ENCODE measurements at places on chromosomes 13 and 19.
A peak's percentile ranks its signal among the peaks of the same experiment; 100 is the strongest.

- DNase-seq, result no peak
Observed at GRCh38 chr19:14164724-14165493, 28.5 kb upstream of the ASF1B start.

DNA sequence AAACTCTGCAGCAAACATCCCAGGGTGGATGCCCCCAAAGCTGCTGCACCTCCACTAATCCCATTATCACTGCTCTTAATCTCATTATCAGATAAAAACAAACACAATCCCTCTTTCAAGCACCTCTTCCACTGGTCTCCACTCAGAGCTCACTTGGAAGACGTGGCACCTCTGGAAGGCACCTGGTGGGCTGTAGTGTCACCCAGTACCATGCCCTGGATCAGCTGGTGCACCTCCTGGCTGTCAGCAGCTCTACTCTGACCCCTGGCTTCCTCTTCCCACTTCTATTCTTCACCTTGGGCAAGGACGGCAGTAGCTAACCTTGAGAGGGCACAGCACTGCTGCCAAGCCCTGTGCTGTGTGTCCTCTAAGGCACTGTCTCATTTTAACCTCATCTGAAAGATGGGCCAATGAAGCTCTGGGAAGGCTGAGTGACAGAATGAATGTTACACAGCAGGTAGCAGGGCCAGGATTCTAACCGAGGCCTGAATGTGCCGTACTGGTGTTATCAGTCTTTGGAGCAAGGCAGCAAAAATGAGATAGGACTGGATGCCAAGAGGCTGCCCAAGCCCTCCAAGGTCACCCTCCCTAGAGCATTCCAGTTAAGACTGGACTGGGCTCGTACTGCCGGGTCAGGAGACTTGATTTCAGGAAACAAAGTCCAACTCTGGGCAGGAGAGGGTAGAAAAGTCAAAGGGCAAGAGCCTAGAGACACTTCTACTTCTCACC, 7.4 kb downstream of the BRD4 start:
- no peak for DNase-seq

DNA sequence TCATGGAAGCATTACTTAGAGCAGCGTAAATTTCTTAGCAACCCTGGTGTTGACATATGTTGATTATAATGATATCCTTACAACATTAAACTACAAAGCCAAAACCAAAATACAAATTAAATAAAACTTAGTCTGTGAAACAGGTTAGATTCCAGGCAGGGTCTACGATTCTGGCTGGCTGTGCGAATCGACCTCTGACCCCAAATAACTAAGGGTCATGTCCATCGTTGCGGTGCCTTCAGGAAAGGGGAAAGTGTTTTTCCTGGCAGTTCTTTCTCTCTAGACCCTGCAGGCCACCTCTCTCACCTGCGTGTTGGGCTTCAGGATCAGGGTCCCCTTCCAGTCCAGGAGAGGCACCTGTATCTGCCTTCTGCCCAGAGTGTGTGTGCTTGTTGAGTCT, 66.2 kb downstream of the ATP11A start:
- no peak for DNase-seq

GRCh38 chr13:46640843-46641242, 87.9 kb downstream of the LRCH1 start:
- no peak for DNase-seq

DNA sequence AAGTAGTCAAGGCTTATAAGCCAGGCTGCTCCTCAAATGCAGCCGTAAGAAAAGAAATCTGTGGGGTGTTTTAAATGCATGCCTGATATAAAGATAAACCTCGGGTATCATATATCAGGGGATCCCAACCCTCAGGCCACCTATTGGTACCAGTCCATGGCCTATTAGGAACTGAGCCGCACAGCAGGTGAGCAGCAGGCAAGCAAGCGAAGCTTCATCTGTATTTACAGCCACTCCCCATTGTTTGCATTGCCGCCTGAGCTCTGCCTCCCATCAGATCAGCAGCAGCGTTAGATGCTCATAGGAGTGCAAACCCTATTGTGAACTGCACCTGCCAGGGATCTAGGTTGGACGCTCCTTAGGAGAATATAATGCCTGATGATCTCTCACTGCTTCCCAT, 233.5 kb upstream of the SERP2 start:
- peak; percentile 42 for DNase-seq

DNA sequence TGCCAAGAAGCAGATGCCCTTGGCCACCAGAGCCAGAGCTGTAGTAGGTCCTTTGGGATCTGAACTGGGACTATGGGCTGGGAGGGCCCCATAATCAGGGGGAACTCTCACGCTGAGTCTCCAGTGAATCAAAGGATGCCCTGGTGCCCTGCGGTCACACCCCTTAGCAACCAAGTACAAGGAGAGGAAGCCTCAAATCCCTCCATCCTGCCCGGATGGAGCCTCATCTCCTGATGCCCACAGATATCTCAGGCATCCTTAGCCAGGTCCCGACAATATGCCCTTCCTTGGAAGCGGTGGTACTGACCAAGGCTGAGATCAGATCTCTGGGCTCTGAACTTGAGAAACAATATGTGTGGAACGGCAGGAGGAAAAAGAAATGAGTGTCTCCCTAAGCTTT, 1.7 kb downstream of the PLEKHA4 start:
- no peak for DNase-seq
